ENCODE measurements at places on chromosomes 11 and 22.

DNA sequence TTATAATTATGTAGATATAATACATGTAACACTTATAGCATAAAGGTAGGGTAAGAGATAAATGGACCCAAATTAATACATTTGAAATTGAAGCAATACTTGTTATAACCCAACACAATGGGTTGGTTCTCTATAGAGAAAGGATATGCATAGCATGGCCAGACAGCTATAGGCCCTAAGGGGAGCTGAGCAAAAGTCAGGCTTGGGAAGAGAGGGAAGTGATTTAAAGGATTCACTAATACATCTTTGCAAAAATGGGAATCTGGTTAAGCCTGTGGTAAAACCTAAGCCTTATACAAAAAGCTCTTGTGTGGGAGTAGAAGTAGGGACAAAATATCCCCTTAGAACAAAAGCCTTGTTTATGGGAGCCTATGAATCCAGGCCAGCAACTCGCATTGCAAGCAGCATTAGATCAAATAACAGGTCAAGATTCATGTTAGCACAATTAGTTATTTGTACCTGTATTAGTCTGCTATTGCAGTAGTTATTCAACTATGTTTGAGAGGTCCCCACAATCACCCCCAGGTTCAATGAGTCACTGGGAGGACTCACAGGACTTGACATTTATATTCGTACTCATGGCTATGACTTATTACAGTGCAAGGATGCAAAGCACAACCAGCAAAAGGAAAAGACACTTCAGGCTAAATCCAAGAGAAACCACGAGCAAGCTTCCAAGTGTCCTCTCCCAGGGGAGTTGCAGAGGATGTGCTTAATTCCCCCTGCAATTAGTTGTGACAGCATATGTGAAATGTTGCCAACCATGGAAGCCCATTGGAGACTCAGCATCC is 144.7 kb upstream of the LMO1 start:
- no peak for DNase-seq

GRCh38 chr11:86765203-86765602 is 35.1 kb upstream of the PRSS23 start:
- no peak for DNase-seq

- DNase-seq = no peak
These were observed at the start of gene GRIA4 for GRCh38 chr11:105609832-105610781. Gene GRIA4, plus strand, starts transcription at chr11:105610073. Its CDS starts 925 bp downstream, at chr11:105610998.

DNA sequence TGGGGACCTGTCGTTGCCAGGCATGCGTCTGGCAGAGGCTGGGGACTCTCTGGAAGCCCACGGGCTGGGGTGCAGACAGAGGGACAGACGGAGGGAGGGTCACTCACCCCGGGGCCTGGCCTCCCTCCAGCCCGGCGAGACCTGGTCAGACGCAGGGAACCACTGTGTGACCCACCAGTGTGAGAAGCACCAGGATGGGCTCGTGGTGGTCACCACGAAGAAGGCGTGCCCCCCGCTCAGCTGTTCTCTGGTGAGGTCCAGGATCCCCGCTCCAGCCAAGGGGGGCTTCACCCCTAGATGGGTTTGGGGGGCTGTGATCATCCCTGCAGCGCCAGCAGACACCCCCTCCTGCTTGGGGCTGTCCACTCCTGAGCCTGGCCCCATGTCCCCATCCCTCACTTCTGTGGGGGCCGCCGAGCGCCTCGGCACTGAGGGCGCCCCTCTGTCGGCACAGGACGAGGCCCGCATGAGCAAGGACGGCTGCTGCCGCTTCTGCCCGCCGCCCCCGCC is 23.6 kb upstream of the MUC5B start:
- DNase-seq = no peak

DNA sequence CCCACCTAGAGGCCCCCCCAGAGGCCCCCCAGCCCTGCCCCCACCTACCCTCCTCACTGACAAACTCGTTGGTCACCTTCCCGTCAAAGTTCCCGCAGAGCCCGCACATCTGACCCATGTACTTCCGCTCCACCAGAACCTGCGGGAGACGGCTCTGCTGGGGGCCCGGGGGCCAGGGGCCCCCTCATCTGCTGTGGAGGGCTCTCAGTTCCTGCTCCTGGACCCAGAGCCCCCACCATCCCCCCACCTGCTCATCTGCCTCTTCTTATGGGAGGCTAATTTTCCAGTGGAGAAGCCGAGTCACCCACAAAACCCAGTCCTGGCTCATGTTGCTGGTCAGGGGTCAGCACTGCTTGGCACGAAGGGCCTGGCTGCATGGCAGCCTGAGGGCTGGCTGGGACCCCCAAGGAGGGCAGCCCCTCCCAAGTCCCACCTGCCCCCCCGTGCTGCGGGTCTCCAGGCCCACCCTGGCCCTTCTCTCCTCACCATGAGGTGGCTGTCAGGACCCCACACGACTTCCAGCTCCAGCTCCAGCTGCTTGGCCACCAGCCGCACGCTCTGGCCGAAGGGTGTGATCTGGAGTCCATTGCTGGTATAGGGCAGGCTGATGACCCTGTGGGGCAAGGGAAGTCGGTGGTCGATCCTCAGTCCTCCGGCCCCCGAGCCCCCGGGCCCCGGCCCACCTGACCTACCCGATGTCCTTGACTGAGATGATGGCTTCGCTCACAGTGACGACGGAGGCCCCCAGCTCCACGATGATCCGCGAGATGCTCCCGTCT is 5.2 kb downstream of the MUC6 start:
- no peak for DNase-seq

DNA sequence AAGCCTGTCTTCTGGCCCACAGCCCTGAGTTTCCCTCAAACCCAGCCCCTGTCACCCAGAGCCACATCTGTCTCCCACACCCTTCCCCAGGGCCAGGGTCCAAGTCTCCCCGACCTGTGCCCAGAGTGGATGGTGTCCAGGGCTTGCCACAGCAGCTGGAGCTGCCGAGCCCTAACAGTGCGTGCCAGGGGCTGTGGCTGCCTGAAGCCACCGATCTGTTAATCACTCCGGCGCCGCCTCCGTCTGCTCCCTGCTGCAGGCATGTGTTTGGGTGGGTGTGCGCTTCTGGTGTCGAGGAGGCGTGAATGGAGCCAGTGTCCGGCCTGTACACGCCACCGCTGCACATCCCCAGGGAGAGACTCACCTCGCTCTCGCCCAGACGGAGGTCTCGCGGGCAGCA is 26.1 kb downstream of the SHISAL1 start:
- no peak for DNase-seq

- no peak for DNase-seq
These were observed 681.4 kb upstream of the TENM4 start for GRCh38 chr11:80122211-80122610.

GRCh38 chr11:103332409-103332808 is 223.2 kb downstream of the DYNC2H1 start:
- no peak for DNase-seq

GRCh38 chr22:37907036-37907954 is 1.2 kb downstream of the MICALL1 start:
- no peak for DNase-seq

- no peak for DNase-seq
These were observed 21.2 kb upstream of the TRIM44 start for GRCh38 chr11:35641171-35641897.

DNA sequence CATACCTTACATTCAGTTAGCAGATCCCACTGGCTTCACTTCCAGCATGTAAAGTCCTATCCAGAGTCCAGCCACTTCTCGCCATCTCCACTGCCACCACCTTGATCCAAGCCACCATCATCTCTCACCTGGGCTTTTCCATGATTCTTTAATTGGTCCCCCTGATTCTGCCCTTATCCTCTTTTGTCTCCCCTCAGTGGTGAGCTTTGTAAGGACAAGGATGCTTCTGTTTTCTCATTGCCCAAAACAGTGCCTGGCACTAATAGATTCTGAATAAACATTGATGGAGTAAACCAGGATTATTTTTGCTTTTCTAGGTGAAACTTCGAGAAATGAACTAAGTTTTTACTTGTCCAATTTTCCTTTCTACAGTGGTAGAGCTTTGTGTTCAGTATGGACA is 4.4 kb downstream of the POLA2 start:
- no peak for DNase-seq

GRCh38 chr11:133443206-133443747 is 89.0 kb downstream of the OPCML start:
- no peak for DNase-seq

- peak; percentile 78 for DNase-seq
These were observed 27.1 kb downstream of the TSKU start for GRCh38 chr11:76810151-76810853.

- DNase-seq = no peak
These were observed 2.6 kb downstream of the PPP1R14B start for GRCh38 chr11:64244107-64244506.

DNA sequence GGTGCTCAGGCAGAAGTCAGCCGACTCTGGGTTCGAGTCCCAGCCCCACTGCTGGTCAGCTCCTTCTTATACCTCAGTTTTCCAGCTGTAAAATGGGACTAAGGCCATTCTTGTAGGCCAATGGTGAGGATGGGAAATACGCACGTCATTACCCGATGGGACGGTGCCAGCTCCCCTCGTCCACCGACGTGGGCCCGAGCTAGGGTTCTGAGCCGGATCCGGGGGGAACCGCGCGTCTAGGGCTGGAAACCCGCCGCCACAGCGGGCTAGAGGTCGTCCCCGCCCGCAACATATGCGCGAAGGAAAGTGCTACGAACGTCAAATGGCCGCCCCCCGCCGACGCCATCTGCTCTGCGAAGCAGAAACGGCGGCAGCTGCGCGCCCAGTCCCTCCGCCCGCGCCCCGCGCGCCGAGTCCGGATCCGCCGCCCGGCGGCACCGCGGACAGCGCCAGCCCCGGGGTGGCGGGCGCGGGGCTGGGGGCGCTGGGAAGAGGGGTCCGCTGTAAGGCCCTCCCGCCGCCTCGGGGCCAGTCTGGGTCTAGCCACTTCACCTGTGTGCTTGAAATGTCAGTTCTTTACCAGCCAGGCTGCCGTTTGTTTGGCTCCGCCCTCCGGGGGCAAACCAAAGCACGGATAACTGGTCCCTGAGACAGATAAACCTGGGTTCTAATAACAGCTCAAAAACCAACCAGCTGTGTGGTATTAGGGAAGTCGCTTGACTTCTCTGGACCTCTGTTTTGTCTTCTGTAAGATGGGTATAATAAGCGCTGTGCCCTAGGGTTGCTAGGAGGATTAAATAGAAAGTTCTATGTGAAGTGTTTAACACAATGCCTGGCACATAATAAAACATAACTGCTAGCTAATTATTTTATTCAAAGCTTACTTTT is 103.5 kb upstream of the RCN1 start:
- DNase-seq = no peak

- DNase-seq = no peak
These were observed 20.9 kb upstream of the SLC25A1 start for GRCh38 chr22:19199479-19199878.

DNA sequence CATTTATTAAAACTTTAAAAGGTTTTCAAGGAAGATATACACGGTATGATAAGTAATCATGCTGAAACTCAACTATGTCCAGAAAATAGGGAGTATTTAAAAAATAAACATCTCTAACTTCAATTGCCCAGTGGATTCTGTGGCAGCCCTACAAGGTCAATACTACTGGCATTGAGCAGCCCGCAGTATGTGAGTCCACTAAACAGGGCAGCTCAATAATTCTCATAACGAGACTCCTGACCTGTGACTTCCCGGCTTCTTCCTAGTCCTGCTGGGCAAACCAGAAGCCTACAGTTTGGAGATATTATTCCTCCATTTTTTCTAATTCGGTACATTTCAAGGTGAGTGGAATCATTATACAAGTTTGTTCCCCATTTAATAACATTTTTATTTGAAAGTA is 580.5 kb upstream of the CCDC90B start:
- DNase-seq = no peak

- peak; percentile 93 for DNase-seq
These were observed 101.1 kb upstream of the APOA1 start for GRCh38 chr11:116938471-116939070.

DNA sequence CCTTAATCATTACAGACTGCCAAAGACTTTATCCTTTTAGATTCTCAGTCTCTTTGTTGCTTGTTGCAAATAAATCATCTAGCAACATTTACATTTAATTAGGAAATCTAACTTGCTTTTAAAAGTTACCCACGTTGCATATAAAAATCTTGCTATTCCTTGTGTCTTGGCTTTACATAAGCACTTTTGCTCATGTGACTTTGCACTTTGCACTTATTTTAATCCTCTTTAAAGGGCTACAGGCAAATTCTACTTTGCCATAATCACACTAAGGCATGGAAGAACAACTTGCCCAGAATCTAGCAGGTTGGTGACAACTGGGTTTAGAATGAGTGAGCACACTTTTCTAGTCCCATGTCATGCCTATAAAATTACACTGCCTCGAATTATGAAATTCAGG is 25.9 kb downstream of the PRRG4 start:
- DNase-seq = no peak

DNA sequence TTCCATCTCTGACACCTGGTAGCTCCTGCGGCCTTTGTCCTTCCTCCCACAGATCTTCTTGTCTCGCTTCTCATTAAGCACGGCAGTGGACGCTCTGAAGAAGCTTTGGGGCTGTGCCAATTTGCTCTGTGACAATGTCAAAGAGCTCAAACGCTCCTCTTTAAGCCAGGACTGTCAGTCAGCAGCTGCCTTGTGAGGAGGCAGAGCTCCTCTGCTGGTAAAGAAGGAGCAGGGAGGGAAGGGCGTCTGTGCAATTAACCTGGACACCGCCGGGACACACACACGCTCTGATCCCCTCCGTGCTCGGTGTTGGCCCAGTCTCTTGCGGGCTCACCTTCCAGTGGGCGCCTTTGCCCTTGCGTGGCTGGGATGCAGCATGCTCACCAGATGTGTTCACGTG is 373.9 kb downstream of the BRD1 start:
- no peak for DNase-seq

DNA sequence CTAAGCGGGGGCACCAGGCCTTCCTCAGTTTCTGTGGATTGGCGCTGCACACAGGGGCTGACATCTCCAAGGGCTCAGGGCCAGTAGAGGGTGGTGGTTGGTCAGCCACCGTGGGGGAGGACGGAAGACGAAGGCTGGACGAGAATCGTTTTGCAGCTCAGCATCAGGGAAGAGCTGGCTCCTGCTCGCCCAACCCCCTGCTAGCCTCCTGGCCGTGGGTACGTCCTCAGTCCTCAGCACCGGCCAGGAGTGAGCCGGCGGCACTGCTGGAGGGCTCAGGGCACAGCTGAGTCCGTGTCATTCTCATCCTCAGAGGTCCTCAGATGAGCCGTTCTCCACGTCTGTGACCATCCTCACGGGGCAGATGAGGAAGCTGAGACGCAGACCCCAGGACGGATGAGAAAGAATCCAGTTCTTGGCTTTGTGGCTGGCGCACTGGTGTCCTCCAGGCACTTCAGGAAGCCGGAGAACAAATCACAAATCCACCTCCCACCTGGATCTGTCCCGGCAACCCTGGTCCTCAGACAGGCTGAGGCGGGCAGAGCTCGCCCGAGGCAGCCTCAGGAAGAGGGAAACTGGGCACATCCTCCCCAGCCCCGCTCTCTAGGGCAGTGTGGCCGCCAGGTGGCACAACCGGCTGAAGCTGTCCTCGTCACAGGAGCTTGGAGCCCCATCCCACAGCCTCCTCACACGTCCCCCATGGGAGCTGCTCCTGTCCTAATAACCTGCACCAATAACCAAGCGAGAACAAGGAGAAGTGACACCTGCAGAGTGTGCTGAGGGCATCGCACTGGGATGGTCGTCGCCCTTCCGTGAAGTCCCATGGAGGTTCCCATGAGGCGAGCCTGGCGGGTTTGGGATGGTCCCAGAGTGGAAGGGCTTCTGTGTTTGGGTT is 393.7 kb downstream of the BRD1 start:
- DNase-seq = no peak

GRCh38 chr11:69817265-69818230 is 1.7 kb downstream of the FGF3 start:
- DNase-seq = no peak

Measured in inflammatory macrophage treated with lipopolysaccharide for 4 hours (primary cell).